Bronchial epithelial cell (primary cell): ENCODE measurements at places on chromosomes 2 and 18. TPM values are rescaled to one million over a fixed set of nuclear protein-coding genes. Genes with fewer than 3 reads are reported as not detected.
A peak's percentile ranks its signal among the peaks of the same experiment; 100 is the strongest.

GRCh38 chr2:198852248-198852647 is 605.5 kb downstream of the SATB2 start:
- DNase-seq = no peak

DNA sequence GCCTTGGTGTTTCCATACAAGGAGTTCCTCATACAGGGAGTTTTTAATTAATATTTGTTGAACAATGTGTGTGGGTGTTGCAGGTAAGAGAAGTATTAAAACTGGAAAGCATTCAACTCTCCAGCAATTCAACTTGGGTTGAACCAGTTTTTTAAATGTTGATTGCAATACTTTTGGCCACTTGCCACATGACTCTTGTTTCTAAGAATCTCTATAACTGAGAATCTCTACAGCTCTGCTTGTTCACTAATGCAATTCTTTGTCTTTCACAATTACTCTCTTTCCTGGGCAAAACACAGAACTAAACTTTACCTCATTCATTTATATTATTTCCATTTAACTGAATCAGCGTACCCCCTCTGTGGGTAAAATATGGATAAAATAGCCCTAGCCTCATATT is 429.4 kb downstream of the ARHGAP15 start:
- peak; percentile 82 for DNase-seq

C1QL2 gene
- total RNA-seq = not detected in 2 replicates

GRCh38 chr2:227871375-227871791 is at the start of gene DAW1:
DAW1 (plus strand) TSS chr2:227871631; CDS start chr2:227871690, 59 bp downstream.
- no peak for DNase-seq

GRCh38 chr18:10322004-10322403 is 132.4 kb upstream of the APCDD1 start:
- no peak for DNase-seq

DNA sequence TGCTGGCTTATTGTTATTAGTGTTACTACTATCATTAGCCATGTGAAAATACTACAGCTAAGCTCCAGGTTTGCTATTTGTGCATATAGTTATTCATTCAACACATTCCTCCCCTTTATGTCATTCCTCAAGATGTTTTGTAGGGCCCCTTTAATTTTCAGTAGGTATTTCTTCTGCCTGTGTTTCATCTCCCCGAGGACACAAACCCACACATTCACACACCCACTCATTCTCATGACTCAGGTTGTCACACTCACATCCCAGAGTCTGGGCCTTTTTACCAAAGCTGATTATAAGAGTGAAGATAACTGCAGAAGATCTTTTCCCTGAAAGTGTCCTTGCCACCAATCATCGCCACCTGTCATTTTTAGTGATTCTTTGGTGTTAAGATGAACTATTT is 68.6 kb upstream of the SPOPL start:
- peak; percentile 80 for DNase-seq

SCG2 gene
- total RNA-seq = 0.13 and 0.26 TPM in 2 replicates

GRCh38 chr18:49273241-49273880 is 187.1 kb downstream of the DYM start:
- DNase-seq = peak; percentile 8

ADAM23 gene
- total RNA-seq = under 0.01 and 0.13 TPM in 2 replicates

DNA sequence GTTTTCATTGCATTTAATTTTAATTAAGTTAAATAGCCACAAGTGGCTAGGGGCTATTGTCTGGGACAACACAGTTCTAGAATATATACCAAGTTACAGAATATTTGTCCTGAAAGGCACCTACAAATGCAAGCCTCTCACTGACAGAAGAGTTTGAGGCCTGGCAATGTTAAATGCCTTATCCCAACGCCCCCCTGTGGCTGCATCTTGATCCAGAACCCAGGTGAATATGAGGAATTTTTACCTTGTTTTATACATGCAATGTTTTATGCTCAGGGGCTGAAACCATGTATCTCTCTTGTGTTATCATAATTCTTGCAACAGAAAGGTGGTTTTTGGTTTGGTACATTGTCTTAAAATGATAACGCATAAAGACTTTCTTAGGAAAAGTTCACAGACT is 71.8 kb upstream of the SEC11C start:
- peak; percentile 27 for DNase-seq

- DNase-seq = no peak
Measured at GRCh38 chr2:48984922-48985321, 169.4 kb downstream of the FSHR start.
